T47D (cell line): ENCODE measurements at places on chromosomes 6 and 20.

DNA sequence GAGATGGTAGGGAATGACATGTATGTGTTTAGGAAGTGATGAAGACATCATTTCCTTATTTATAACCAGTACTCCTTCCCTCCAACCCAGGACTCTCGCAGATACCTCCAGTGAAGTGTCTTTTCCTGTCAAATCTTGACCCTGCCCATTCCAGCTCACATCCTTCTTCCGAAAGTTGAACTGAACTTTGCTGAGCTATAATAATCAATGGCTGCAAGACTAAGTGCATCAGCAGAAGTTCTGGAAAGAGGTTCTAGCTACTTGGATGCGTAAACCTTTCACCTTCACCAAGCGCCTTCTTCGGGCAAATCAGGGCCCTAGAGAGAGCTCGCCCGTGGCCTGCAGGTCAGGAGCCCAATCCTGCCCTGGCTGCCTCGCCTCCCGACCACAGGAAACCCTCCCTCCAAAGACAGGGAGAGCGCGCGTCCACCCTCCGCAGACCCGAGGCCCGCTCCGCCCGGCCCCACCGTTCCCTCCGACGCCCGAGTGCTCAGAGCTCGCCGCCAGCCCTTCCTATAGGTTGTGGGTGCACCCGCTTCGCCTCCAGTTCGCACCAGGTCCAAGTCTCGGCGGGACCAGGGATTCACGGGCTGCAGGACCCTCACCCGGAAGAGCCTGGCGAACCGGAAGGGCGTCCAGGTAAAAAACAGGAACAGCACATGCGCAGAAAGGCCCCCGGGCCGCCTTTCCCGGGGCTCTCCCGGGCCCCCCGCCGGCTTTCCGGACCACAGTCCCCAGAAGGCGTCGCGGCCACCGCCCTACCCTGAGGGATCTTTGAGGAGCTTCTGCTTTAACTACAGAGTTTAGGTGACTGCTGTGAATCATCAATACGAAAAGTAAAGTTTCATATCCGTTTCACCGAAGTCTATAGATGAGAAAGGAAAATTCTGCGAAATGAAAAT, at the start of gene ZNF334:
Gene ZNF334, minus strand, starts transcription at position 617 of the 902 bp plus-strand sequence. CDS start 1,457 bp downstream, outside the sequence.
- no peak for DNase-seq

DNA sequence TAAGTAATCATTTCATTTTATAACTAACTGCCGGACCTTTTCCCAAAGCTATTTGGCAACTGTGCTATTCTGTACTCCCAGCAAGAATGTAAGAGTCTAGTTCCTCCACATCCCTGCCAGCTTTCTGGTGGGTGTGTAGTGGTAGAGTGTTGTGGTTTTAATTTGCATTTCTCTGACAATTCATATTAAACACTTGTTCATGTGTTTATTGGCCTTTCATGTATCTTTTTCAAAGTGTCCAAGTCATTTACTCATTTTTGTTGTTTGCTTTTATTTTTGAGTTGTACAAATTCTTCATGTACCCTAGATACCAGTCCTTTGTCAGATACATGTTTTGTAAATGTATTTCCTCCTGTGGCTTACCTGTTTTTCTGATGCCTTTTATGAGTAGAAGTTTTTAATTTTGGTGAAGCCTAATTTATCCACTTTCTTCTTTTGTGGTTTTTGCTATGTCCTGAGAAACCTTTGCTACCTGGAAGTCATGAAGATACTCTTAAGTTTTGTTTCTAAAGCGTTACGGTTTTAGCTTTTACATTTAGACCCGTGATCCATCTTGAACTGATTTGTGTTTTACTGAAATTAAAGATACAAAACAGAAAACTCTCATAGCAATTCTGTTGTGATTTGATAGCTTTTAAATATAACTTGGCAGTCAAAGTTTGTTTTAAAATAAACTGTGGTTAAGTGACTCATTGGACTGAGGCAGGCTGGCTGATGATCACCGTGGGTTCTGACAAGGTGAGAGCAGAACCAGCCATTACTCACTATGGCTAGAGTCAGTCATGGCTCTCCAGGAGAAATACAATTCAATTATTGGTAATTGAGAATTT, 8.0 kb downstream of the MYLIP start:
- peak; percentile 6 for DNase-seq

DNA sequence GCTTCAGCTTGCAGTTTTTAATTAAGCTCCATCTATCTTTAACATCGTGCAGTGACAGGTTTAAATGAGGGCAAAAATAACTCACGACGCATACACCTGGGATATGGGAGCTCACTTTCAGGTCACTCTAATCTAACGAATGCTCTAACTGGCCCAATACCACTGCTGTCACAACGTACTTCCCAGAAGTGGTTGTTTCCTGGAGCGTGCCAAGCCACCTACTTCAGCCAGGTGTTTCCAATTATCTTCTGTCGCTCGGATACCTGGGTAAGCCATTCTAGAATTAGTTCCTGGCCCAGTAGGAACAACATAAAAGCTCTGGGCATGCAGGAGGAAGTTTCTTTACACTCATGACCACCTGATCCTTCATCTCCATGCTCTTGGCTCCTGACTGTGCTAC, 147.4 kb downstream of the FOXC1 start:
- no peak for DNase-seq

- no peak for DNase-seq
Observed at GRCh38 chr20:41467690-41468089, 101.1 kb upstream of the EMILIN3 start.

- no peak for DNase-seq
Observed at GRCh38 chr6:151679081-151679480, 128.4 kb upstream of the ESR1 start.

GRCh38 chr6:144087789-144088426, 7.5 kb downstream of the SF3B5 start:
- no peak for DNase-seq

DNA sequence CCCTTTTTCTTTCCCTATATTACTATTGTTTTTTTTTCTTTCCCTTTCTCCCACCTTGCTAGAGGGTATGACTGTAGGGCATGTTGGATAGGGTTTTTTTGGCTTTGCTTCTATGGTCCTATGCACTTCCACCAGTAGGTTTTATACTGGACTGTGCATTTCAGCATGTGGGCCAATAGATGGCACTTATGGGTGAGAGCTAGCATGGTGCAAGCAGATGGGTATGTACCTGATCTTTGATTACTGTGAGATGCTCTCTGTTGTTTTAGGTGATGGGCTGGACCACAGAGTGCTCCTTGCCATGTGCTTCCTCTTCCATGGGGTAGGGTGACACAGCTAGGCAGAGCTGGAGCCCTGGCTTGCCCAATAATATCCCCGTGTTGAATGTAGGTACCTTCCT, 128.5 kb upstream of the CHD6 start:
- peak; percentile 37 for DNase-seq

DNA sequence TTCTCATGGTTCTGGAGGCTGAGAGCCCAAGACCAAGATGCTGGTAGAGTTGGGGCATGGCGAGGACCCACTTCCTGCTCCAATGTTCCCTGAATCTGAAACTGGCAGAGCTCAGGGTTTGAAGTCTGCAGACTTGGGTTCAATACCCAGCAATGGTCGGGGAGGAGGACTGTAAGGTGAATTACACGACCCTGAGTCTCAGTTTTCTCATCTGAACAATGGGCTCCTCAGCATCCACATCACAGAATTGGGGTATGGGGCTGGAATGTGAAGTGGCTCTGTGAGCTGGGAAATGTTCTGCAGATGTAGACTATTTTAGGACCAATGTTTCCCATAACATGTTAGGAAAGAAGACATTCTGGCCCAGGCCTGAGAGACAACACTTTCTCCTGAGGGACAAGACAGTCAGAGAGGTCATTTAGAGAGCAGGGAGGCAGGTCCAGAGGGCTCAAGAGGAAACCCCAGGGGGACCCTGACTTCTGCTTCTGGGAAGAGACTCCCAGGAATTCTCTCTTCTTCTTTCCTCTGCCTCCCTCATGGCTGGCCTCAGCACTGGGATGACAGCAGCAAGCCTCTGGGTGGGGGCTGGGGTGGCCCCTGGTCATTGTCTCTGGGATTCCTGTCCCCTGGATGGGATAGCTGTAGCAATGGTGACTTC, 141.3 kb upstream of the PMEPA1 start:
- DNase-seq: no peak

- DNase-seq: no peak
Observed at GRCh38 chr6:40486576-40486975, 100.6 kb downstream of the LRFN2 start.

- no peak for DNase-seq
Observed at GRCh38 chr6:104162036-104162669, 697.6 kb downstream of the HACE1 start.

DNA sequence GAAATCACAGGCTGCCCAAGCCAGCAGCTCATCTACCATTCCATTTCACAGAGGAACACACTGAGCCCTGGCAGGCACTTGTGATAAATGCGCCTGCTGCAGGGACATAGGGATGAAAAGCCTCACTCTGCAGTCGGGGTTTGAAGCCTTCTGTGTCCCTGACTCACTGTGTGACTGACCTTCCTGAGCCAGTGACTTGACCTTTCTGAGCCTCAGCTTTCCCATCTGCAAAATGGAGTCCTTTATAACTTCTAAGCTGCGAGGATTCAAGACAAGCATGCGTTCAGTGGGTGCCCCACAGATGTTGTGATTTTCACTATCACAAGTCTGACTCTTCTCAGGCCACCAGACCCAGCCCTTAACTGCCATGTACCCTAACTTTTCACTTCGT, 5.5 kb downstream of the TGM2 start:
- DNase-seq: no peak

GRCh38 chr6:11155589-11155988, 44.1 kb upstream of the ERVFRD-1 start:
- no peak for DNase-seq

DNA sequence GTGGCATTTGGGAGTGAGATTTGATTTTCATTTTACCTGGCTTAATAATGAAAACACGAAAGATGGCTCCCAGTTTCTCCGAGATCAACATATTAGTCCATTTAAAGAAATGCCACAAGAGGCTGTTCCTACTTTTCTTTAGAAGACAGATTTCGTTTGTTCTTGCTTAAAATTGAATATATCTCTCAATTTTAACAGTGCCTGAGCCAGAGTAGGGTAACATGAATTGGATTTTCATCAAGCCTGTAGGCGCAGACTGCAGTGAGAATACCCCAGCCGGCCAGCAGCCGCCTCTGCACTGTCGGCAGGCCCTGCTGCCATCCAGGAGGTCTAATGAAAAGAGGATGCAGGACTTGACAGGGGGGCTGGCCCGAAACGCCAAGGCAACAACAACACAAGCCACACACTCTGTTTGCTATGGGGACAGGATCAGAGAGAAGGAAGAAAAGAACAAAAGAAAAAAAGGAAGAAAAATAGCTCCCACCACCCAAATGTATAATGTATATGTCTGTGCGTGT, 72.5 kb downstream of the PPP1R3G start:
- no peak for DNase-seq

- DNase-seq: no peak
Observed at GRCh38 chr20:10621149-10621548, 52.6 kb downstream of the JAG1 start.

GRCh38 chr6:43771858-43772680, 2.1 kb downstream of the VEGFA start:
- peak; percentile 67 for DNase-seq

GRCh38 chr6:16684896-16685554, 76.2 kb downstream of the ATXN1 start:
- DNase-seq: no peak

DNA sequence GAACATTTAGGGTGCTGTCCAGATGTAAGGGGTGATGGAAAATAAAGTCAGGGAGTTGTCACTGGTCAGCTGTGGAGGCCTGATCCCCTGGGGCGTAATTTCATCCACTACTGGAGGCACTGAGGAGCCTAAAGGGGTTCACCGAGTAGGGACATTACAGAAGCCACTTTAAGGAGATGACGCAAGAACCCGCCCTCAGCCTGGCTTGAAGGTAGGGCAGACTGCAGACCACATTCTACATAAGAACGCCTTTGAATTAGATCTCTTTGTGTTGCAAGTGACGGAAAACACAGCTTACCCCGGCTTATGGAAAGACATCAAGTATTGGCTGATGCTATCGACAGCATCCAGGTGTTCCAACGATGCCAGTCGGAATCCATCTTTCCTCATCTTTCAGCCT, 462.7 kb upstream of the CDH4 start:
- DNase-seq: no peak

DNA sequence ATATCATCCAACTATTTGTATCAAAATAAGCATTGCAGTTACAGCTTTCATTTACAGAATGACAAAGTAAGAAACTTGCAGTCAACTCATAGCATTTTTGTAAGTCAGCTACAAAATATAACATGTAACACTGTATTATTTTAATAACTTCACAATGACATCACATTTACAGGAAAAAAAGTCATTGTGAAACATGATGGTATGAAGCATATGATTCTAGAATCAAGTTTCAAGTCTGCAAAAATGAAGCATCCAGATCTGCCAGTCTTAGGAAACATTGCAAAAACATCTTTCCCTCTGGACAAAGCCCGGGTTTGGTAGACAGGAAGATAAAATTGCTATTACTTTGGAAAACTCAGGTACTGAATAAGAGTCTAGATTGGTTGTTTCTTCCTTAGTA, 263.9 kb upstream of the NT5E start:
- no peak for DNase-seq

GRCh38 chr6:127637830-127638409, 60.9 kb downstream of the C6orf58 start:
- DNase-seq: no peak

DNA sequence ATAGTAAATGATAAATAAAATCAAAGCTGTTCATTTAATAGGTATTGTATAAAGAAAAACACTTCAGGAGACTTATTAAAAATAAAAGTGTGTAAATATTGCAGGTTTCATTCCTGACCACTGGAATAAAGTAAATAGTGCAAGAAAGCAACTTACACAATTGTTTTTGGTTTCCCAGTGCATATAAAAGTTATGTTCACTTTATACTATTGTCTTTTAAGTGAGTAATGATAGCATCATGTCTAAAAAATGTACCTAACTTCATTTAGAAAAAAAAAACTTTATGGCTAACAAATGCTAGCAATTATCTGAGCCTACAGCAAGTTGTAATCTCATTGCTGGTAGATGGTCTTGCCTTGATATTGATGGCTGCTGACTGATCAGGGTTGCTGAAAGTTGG, 726.6 kb upstream of the POU3F2 start:
- DNase-seq: no peak

DNA sequence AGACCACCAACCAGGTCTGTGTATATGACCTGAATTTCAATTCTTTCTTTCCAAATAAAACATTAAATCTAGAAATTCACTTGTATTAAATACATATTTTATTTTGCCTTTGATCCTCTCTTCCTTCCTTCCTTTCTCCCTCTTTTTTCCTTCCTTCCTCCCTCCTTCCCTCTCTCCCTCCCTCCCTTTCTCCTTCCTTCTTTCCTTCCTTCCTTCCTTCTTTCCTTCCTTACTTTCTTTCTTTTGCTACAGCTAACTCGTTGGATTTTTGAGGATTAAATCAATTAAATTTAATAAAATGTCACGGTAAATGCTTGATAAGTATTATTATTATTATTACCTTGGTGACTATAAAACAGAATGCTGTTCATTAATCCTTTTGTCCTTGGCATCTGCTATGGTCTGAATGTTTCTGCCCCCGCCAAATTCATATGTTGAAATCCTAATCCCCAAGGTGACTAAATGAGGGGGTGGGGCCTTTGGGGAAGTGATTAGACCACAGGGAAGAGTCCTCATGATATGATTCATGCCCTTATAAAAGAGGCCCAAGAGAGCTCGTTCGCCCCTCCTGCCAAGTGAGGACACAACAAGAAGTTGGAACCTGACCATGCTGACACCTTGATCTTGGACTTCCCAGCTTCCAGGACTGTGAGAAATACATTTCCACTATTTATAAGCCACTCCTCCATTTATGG, 67.6 kb upstream of the BTBD3 start:
- DNase-seq: no peak

- no peak for DNase-seq
Observed at GRCh38 chr6:27924179-27924578, 12.0 kb upstream of the OR2B2 start.

GRCh38 chr6:30720738-30721197, 616 bp downstream of the TUBB start:
- no peak for DNase-seq
